ENCODE measurements at places on chromosomes 4 and X.

DNA sequence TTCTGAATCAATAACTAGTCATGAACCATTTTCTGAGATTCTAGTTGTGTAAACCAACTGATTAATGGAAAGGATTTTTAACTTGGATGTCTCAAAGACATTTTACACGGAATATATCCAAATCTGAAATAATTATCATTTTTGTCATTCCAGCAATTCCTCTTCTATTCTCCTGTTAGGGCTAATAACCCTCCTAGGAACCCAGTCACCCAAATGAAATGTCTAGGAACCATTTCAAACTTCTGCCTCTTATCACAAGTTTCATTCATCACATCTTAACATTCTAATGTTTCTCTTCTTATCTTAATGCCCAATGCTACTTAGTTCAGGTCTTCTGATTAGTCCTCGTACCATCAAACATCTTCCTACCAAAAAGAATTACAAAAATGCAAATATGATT is 639.8 kb downstream of the DMD start:
- DNase-seq, result no peak

- no peak for DNase-seq
Observed at GRCh38 chr4:39068907-39069306, 6.9 kb downstream of the KLHL5 start.

GRCh38 chr4:98778206-98778605 is 119.8 kb upstream of the TSPAN5 start:
- DNase-seq, result no peak

DNA sequence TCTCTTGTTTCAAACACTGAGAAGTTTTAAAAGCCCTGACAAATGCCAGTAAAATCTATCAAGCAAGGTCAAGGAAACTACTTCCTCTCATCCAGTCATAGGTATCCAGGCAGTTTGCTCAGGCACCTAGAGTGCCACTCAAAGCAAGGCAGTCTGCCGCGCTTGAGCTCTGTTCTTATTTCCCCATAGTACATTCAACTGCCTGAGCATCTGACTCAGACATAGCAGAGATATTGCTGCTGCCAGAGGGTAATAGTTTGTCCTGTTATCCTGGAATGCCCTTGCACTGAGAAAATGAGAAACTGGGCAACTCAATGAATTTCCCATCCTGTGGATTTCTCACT is 16.1 kb upstream of the ATP8A1 start:
- DNase-seq, result no peak

GRCh38 chrX:76147106-76147505 is 25.8 kb upstream of the PBDC1 start:
- no peak for DNase-seq

- DNase-seq, result no peak
Observed at GRCh38 chr4:161256716-161257115, 907.1 kb downstream of the FSTL5 start.

GRCh38 chr4:70473679-70474078 is 1.7 kb downstream of the MUC7 start:
- DNase-seq, result no peak

GRCh38 chrX:150324035-150324728 is 38.9 kb upstream of the MAMLD1 start:
- peak; percentile 55 for DNase-seq

DNA sequence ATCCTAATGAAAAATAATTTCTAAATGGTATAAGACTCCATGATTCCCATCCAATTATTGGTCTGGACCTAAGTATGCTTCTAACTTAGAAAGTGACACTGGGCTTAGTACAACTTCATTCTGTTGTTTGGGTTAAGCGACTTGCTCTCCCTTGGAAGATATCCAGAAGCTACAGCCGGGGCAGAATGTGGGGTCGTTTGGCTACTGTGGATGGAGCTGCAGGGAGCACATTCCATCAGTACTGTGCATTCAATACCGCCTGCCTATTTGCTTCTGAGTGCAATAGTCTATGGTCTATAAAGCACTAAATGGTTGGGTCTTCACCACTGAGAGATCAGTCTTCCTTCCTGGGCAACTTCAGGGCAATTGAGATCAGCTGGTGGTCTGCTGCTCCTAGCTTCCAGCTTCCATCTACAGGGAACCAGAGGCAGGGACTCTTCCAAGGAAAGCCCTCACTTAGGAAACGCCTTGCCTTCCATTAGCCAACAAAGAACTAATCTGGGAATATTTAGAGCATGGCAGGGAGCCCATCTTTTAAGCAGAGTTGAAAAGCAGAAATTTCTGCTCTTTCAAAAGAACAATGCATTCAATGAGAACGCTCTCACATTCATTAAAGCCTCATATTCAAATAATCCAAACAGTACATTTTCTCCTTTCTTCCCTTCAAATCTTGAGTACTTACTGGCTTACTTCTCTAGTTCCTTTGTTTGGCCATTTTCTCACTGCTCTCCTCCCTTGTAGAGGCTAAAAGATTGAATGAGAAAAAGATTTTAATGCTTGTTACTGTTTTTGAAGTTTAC is 1049.9 kb upstream of the TENM3 start:
- no peak for DNase-seq

GRCh38 chr4:139819082-139819481 is 153.5 kb downstream of the MGST2 start:
- DNase-seq, result no peak

DNA sequence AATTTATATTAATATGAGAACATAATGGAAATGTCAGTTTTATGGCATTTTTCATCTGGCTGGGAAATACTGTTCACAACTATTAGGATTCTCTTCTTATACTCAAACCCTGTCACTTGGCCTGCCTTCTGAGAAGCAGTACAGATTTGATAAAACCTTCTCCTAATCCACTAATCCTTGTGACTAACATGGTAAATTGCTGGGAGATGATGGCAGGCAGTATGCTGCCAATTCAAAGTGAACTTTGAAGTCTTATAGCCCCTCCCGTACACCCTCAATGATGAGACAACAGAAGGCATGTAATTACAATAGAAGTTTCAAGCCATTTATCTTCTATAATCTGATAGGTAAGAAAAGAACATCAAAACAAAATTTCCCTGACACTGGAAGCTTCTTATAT is 36.9 kb downstream of the PAQR3 start:
- no peak for DNase-seq

DNA sequence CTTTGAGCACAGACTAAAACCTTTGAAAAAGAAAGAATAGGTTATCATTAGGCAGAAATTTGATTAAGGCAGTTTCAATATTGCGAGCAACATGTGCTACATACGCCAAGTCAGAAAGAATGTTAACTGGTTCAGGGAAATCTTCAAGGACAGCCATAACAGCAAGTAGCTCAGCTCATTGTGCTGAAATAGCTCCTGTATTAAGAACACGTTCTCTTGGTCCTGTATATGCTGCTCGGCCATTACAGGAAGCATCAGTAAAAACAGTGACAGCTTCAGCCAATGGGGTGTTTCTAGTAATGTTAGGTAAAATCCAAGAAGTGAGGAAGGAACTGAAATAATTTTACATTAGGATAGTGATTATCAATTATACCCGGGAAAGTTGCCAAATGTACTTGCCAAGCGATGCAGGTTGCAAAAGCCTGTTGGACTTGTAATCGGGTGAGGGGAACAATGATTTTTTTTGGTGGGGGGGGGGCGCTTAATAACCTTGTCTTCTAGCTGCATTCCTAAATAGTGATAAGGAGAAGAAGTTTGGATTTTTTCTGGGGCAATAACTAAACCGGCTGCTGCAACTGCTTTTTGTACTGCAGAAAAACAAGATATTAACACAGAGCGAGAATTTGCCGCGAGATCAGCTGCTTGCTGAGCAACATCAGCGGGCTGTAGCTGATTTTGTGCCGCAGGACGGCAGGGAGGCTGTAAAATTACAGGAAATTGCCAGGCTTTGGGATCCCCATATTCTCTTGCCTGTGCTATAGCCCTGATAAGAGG is 49.4 kb upstream of the RASSF6 start:
- DNase-seq, result no peak

DNA sequence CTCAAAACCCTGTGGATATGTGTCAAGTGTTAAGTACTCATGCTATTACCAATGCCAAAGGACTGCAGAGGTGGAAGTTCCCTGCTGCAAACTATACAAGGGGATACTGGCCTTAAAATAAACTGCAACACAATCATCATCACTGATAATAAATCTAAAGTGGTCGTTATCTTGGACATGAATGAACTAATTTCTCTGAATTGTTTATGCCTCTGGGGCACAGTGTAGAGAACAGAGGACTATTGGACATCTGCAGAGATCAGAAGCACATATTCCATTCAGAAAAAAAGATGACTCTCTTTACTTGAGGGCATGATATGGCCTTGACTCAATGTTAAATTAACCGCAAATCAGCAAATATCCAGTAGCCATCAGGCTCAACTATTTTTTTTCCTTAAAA is 542.6 kb upstream of the IGFBP7 start:
- no peak for DNase-seq

GRCh38 chrX:127207326-127207725 is 387.8 kb downstream of the PRR32 start:
- DNase-seq, result no peak

DNA sequence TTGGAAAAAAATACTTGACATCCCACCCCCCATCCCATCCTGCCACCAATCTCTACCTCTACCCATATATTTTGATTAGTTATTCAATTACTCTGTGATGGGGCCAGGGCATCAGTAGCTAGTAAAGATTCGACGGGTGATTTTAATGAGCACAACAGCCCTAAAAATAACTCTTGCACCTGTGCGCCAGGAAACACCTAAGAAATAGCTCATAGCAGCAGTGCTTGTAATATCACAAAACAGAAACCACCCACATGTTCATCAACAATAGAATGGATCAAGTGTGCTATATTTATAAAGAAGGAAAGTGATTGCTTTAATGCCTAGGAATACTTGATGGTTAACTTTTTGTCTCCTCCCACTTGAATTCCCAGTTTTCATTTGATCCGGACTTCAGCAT is 225.6 kb upstream of the LCORL start:
- DNase-seq, result no peak

GRCh38 chr4:41568363-41568762 is 30.4 kb downstream of the LIMCH1 start:
- no peak for DNase-seq

- DNase-seq, result no peak
Observed at GRCh38 chr4:164467493-164467892, 286.4 kb upstream of the SMIM31 start.

DNA sequence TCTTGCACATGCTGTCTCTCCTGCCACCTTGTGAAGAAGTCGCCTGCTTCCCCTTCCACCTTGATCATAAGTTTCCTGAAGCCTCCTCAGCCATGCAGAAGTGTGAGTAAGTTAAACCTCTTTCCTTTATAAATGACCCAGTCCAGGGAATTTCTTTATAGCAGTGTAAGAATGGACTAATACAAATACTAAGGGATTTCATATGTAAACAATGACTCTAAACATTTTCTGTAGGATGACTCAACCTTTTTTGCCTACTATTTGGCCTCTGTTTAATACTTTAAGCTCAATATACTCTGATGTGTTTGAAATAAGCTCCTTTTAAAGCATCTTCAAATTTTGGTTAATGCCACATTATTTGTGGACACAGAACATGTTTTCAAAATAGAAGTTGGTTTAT is 813.5 kb upstream of the SLIT2 start:
- no peak for DNase-seq

- no peak for DNase-seq
Observed at GRCh38 chr4:3681191-3681590, 85.0 kb upstream of the ADRA2C start.

GRCh38 chr4:151835467-151835866 is 74.7 kb upstream of the GATB start:
- DNase-seq, result no peak

- DNase-seq, result no peak
Observed at GRCh38 chr4:174537634-174538033, 15.3 kb upstream of the HPGD start.

DNA sequence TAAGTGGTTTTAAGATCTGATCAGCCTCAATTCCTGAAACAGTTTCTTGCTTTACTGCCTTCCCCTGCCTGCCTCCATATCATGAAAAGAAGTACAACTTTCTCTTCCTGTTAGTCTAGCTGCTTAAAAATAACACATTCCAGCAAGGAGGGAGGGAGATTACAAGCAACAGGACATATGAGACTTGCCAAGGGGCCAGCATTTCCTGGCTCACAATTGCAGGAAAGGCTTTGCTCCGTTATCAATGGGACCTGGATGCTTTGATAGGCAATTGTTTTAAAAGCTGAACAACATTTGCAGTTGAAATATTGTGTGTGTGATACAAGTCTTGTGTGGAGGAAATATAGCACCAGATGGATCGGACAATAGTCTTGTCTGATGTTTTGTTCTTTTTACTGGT is 425.0 kb downstream of the FAT4 start:
- no peak for DNase-seq

DNA sequence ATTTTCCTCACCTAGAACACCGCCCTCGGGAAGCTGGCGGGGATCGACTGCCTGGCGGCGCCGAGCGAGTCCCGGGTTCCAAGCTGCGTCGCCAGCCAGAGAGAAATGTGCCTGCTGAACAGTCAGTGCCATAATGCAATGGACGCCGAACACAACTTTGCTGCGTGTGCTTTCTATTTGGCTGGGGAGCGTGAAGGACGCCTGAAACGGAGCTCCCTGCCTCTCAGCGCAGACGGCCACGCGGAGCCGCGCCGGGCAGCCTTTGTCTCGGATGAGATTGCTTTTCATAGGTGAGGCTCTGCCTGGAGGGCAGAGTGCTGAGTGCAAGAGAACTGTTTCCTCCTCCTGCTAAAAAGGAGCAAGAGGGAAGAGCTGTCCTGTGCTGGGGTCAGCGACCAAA is 107.7 kb upstream of the BCOR start:
- no peak for DNase-seq

- no peak for DNase-seq
Observed at GRCh38 chr4:108830509-108831244, 67.8 kb upstream of the ETNPPL start.

DNA sequence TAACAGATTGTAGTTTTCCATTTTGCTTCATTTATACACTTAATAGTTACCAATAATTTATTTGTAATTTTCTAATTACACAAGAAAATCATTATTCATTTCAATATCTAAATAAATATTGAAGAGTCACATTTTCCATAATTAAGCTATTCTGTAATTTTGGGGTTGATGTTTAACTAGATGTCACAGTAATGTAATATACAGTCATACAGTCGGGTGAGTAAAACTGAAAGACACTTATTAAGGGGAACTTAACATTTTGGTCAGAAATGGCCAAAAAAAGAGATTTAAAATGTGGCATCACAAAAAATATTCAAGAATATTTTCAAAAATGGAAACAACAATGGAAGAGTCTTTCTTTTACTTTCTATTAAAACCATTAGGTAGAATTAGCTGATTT is 1080.3 kb downstream of the ARAP2 start:
- no peak for DNase-seq

GRCh38 chr4:127936974-127937373 is 28.0 kb downstream of the MFSD8 start:
- DNase-seq, result no peak

DNA sequence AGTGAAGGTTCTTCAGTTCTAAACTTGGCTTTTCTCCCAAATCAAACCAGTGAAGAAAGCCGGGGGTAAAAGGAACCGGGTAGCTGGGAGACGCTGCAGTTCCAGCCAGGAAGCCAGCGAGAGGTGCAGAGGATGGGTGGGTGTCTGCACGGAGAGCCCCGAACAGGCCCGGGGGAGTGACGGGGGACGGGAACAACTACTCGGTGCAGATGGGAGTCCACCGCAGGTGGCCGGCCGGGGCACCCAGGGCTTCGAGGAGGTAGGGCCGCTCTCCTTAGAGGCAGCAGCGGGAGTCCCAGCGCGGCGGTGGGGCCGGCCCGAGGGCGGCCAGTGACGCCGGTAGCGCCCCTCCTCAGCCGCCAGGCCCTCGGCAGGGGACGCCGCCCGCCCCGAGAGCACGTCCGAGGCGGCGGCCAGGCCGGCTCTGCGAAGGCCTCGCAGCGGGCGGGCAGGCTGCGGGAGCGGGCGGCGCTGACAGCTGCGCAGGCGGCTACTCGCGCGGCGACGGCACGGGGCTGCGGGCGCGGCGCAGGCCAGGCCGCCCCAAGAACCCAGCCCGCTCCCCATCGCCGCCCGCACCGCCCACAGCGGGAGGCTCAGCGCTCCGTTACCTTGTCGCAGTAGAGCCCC is 449 bp downstream of the FBXL5 start:
- DNase-seq, result no peak

All from fibroblast of skin of left biceps (primary cell).